ENCODE measurements at places on chromosomes 16 and 17.
A peak's percentile ranks its signal among the peaks of the same experiment; 100 is the strongest.

DNA sequence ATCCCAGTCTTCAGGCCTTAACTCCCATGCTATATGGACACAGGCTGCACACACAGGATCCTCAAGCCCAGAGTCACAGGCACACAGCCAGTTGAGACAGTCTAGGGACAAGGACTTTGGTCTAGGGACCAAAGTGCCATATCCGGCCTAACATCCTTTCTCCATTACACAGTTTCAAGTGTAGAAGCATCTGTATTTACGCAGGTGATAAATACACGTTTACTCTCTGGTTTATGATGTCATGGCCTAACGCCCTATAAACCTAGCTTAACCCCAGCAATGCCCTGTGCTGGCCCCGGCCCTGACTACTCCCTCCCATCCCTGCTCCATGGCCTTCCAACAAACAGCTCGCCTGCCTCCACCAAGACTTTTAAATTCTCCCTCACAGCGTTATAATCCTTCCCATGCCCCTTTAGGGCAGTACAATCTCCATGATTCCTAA, 17.1 kb downstream of the CUEDC1 start:
- DNase-seq: no peak

DNA sequence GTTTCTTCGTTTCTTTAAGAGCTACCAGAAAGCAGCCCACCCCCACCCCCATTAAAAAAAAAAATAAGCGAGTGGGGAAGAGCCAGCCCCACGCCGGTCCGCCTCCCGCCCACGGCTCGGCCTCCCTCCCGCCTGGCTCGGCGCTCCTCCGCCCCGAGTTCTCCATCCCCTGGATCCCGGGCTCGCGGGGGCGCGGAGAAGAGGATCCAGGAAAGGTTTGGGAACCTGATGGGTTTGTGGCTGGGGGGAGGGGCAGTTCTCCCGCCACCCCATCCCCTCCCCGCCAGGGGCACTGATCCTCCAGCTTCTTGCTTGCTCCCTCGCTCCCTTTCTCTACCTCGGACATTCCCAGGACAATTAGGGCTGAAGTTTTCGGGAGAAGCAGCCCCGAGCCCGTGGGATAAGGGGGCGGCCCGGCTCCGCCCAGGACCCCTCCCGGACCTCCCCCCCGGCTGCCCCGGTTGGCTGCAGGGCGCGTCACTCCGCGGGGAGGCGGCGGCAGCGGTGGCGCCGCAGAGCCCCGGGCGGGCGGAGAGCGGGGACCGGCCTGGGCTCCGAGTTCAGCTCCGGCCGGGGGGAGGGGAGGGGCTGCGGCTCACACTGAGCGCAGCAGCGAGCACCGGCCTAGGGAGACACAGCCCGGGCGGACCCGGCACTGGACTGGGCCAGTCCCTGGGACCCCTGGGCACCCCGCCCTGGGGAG, 1.0 kb upstream of the SALL1 start:
- DNase-seq: peak; percentile 77

DNA sequence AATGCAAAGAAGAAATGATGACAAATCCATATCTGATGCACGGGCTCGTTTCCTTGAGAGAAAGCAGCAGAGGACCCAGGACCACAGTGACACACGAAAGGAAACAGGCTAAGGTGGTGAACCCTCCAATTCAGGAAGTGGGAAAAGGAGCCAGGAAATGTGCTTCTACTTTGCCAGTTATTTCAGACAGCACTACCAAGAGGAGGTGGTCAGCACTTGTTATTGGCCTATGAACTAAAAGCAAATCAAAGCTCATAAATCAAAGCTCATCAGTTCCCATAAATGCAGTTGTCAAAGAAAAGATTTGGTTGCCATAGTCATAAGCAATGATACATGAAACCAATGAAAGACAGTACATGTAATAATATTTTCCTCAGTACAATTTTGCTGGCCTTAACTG, 12.6 kb upstream of the CLTC start:
- DNase-seq: no peak

DNA sequence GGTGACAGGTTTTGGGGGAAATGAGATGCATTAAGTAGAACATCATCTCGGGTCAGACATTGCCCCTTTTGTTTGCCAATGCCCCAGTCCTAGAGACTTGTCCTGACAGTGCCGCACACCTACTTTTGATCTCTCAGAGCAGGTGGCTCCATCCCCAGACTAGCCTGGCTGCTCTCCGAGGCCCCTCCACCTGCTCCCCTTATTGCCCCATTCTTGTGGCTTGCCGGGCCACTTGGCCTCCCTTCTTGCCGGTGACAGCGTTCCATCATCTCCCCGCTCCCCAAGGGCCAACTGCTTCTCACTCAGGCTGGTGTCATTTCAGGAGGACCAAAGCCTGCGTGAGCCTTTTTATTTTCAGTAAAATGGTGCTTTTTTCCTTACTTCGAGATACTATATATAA, 14.9 kb downstream of the UBFD1 start:
- DNase-seq: no peak

DNA sequence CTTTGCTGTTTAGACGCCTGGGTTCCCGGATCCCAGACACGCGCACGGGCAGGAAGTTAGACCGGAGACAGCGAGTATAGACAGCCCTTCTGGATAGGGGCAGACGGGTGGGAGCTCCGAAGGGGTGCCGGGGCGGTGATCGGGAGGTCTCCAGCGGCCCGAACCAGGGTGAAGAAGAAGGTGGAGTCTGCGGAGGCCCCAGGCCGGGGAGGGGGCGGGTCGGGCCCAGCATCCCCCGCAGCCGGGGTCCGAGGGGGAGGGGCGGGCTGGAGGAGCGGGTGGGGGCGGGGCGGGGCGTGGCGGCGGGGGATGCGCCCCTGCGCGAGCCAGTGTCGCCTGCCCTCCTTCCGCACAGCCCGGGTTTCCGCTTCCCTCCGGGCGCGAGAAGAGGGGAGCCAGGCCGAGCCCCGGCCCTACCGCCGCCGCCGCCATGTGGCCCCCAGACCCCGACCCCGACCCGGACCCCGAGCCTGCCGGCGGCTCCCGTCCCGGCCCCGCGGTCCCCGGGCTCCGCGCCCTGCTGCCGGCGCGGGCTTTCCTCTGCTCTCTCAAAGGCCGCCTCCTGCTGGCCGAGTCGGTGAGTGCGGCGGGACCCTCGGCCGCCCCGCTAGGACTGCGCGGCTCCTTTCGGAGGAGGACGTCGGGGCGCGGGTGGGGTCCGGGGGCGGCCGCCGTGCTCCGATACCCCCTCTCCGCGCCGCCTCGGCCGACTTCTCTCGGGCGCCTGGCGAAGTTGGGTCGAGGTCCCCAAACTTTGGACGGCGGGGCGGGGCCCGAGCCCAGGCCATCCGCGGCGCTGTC, at the start of gene CMTM3:
CMTM3 (plus strand) TSS at position 329 of the 801 bp plus-strand sequence; CDS start at position 431, 102 bp downstream.
- DNase-seq: no peak

DNA sequence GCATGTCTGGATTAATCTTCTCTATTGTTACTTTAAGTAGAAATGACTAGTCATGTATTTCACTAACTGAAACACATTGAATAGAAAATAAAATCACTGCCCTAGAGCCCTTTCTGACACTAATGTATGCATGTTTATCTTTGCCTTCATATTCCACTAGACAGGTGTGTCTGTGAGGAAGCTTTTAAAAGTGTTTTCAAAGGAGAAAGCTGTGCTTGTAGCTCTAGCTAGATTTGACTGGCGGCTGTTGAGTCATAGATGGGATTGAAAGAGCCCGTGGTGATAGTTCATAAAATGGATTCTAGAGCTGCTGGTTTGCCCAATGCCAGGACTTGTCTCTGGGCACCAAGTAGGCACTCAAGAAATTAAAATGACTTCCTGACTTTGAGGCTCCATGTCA, 189.0 kb upstream of the PIRT start:
- no peak for DNase-seq
